ENCODE measurements at places on chromosomes 6 and 20.
A peak's percentile ranks its signal among the peaks of the same experiment; 100 is the strongest.

GRCh38 chr20:41553142-41553879, 64.9 kb downstream of the CHD6 start:
- no peak for ATAC-seq

- ATAC-seq: no peak
Observed at GRCh38 chr20:13883425-13883824, 98.6 kb downstream of the NDUFAF5 start.

DNA sequence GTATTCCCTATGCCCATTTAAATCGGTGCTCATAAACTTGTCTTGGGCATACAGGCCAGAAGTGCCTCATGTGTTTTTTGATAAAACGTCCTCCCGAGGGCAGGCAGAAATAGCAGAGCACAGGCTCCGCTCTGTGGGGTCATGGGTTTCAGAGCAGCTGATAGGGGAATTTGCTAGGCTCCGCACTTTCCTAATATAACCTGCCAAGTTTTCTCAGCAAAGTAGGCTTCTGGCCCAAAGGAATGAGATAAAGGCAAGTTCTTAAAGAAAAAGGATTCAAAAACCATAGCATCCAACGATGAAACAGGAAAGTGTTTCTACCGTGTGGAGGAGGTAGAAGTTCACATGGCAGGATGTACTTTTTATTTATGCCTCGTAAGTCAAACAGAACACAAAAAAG, 69.8 kb upstream of the RALGAPA2 start:
- ATAC-seq: no peak

DNA sequence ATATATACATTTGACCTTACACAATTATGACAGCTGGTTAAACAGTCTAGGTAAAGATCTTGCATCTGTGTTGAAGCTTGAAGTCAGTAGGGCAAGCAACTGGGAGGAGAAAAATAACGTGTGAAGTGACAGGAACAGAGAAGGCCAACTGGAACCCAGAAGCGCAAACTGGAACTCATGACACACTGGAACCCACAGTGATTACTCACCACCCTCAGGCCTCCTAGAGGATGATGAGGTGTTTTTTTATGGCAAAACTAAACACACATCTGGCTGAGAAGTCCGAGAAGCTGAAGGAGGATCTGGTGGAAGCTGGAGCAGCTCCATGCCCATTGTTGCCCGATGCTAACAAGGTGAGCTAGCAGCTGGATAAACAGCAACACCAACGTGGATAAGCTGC, 108.1 kb downstream of the TMEM200A start:
- ATAC-seq: no peak

- ATAC-seq: no peak
Observed at GRCh38 chr6:170572704-170573466, 11.6 kb downstream of the PDCD2 start.

GRCh38 chr20:19770375-19770774, 12.3 kb downstream of the RIN2 start:
- no peak for ATAC-seq

- no peak for ATAC-seq
Observed at GRCh38 chr20:36260316-36260715, 24.0 kb downstream of the AAR2 start.

- no peak for ATAC-seq
Observed at GRCh38 chr6:25407431-25407830, 128.3 kb downstream of the CARMIL1 start.

- ATAC-seq: no peak
Observed at GRCh38 chr6:149901444-149902140, 3.7 kb upstream of the RAET1E start.

GRCh38 chr6:91852252-91852651, 1265.4 kb upstream of the MAP3K7 start:
- ATAC-seq: no peak

DNA sequence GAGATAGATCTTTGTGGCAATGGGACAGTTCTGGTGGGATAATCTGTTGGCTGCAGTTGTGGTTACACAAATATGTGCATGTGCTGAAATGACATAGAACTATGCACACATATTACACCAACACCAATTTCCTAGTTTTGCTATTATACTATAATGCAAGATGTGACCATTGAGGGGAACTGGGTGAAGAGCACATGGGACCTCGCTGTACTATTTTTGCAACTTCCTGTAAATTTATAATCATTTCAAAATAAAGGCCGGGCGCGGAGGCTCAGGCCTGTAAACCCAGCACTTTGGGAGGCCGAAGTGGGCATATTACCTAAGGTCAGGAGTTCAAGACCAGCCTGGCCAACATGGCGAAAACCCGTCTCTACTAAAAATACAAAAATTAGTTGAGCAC, 8.7 kb downstream of the ARMC12 start:
- ATAC-seq: no peak

- peak; percentile 89 for ATAC-seq
Observed at GRCh38 chr20:19540392-19540791, 217.7 kb upstream of the RIN2 start.

DNA sequence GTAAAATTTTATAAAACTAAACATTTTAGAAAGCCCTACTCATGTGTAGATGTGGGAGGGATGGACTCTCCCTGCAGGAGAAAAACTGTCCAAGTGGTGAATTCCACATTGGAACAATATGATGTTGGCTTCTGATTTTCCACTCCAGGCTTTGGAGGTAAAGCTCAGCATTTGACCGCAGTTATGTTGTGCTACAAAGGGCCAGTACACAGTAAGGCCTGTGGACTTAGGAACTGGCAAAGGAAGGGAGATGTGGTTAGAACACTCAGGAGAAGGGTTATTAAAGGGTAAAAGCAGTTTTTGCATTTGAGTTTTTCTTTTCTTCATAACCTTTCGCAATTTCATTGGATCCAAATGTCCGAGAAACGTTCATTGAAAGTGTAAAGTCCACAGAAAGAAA, 150.3 kb upstream of the SASH1 start:
- ATAC-seq: no peak

DNA sequence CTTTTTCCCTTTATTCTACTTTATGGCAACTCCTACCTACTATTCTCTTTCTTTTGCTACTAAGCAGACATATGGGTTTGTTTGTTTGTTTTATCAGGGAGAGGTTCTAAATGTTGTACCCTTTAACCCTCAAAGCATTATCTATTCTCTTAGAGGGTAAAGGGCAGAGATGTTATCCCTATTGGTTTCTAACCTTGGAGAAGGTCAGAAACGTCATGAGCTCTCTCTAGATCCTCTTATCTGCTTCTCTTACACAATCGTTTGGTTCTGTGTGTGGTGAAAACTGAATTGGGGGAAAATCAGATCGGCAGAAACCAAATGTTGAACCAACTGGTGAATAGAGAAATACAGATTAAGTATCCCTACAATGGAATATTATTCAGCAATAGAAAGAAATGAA, 6.4 kb upstream of the MPC1 start:
- no peak for ATAC-seq
